ENCODE measurements at places on chromosomes 3 and 15. TPM values are rescaled to one million over a fixed set of nuclear protein-coding genes. Genes with fewer than 3 reads are reported as not detected.

The CAV3 gene
- not detected for polyA plus RNA-seq

The SLC27A2 gene
- polyA plus RNA-seq: 0.98 TPM

The DCBLD2 gene
- polyA plus RNA-seq: 4.5 TPM

GRCh38 chr3:127351321-127351720, 63.5 kb upstream of the PRR20G start:
- no peak overlapping the region for H3K4me3 ChIP-seq
- no peak overlapping the region for H3K27ac ChIP-seq
- no peaks in the 10 kb centered on the region for H3K27me3 ChIP-seq
- no peak for DNase-seq
- no peaks in the 10 kb centered on the region for H3K36me3 ChIP-seq

DNA sequence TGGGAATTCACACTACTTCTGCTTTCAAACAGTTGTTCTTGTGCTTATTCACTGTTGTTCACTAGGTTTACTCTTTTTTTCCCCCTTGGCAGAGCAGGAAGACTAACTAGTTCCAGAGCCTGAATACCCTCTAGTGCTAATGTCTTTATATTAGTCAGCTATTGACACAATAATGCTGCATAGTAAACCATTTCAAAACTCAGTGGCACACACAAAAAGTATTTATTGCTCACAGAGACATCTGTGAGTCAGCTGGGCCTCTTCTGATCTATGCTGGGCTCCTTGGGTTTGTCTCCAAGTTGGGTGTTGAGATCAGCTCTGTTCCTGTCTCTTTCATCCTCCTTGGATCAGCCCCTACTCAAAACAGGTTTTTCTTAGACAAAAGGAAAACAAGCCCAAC, 51.1 kb downstream of the RSRC1 start:
- H3K27ac ChIP-seq: no peak overlapping the region
- no peak overlapping the region for H3K4me3 ChIP-seq
- no peaks in the 10 kb centered on the region for H3K36me3 ChIP-seq
- DNase-seq: no peak
- H3K4me1 ChIP-seq: no peaks in the 10 kb centered on the region

- no peak for DNase-seq
- no peak overlapping the region for H3K4me3 ChIP-seq
- no peak overlapping the region for H3K27ac ChIP-seq
- no peaks in the 10 kb centered on the region for H3K36me3 ChIP-seq
Measured at GRCh38 chr15:60715859-60716258, 236.9 kb upstream of the ICE2 start.

DNA sequence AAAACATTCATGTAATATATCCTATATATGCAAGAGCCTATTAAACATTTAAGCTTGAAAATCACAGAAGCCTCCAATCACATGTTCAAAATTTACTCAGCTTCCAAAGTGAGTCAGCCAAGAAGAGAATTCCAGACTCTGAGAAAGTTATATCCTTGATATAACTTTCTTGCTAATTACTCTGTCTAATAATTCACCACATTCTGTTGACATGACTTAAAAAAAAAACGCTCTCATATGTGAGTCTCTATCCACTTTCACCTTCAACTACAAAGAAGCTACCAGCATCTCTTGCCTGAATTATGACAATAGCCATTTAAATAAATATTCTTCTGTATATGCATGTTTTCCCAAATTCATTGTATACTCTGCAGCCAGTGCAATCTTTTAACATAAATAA, 1116.3 kb upstream of the CADM2 start:
- no peaks in the 10 kb centered on the region for H3K4me1 ChIP-seq
- H3K4me3 ChIP-seq: no peak overlapping the region
- no peak for DNase-seq
- H3K27me3 ChIP-seq: no peaks in the 10 kb centered on the region
- no peaks in the 10 kb centered on the region for H3K36me3 ChIP-seq
- H3K27ac ChIP-seq: no peak overlapping the region

DNA sequence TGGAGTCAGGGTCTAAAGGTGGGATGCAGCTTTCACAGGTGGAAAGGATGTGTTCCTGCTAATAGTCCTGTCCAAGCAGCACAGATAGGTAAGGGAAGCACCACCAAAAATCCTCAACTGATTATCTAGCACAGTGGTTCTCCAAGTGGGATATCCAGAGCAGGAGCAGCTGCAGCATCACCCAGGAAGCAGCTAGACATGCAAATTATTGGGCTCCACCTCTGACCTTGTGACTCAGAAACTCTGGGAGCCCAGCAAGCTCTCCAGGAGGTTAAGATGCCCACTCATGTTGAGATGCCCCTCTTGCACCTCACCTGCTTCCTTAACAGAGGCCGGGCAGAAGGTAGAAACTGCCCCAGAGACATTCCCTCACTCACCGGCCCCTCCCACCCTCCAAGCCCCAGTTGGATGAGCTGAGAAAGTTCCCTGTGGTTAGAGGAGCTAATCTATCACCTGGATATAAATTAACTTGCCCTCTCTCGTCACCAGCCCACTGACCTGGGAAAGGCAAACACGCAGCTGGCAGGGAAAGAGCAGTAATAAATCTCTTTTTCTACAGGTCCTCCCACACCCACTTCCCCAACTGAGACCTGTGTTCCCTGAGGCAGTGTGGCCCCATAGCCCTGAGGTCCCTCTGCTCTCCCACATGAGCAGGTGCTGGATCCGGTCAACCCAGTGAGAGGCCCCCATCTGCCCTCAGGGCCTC, 39.3 kb downstream of the ADCY5 start:
- H3K27me3 ChIP-seq: no peaks in the 10 kb centered on the region
- DNase-seq: no peak
- H3K27ac ChIP-seq: no peak overlapping the region
- no peaks in the 10 kb centered on the region for H3K4me1 ChIP-seq
- no peaks in the 10 kb centered on the region for H3K36me3 ChIP-seq

DNA sequence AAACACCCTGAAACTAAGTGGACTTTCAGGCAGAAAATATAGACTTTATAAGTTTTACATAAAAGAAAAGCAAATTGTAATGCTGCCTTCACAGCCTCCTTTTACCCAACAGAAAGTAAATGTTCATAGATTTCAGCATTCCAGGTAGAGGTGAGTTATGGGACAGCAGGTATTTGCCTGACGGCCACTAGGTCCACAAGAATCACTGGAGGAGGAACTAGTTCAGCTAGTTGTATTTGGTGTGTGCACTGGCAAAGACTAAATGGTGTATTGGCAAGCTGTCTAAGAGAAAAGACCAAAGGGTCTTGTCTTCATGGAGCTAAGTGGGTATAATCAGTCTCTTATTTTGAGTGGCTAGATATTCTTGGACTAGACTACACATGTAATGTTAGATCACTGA, 34.2 kb downstream of the ZNF654 start:
- no peaks in the 10 kb centered on the region for H3K4me1 ChIP-seq
- no peaks in the 10 kb centered on the region for H3K27me3 ChIP-seq
- no peak overlapping the region for H3K4me3 ChIP-seq
- no peak overlapping the region for H3K27ac ChIP-seq
- DNase-seq: no peak
- H3K36me3 ChIP-seq: no peaks in the 10 kb centered on the region

DNA sequence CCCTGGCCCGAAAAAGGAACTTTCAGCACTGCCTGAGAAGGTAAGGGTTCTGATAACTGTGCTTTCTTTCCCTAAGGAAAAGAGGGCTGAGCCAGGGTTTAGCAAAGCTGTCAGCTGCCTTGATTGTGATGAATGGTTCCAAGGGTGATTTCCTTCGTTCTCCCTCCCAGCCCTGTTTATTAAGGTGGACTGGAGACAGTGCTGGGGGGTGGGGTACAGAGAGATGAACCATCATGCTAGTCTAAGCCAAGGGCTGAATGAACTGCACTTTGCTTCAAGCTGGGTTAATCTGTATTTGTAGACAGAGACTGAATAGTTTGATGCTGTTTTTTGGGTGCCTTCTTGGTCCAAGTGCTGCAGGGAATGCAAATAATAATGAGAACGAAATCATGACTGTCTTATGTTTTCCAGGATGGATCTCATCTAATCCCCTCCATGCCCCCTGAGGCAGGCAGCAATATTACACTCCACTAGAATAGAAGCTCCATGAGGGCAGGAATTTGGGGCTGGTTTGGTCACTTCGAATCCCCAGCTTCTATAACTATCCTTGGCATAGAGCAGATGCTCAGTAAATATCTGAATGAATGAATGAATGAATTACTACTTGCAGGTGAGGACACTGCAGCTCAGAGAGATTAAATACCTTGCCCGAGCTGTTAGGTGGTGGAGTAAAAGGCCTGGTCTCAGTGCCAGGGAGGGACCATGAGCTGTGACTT, 10.9 kb downstream of the PXYLP1 start:
- H3K27me3 ChIP-seq: no peaks in the 10 kb centered on the region
- DNase-seq: no peak
- no peaks in the 10 kb centered on the region for H3K36me3 ChIP-seq

DNA sequence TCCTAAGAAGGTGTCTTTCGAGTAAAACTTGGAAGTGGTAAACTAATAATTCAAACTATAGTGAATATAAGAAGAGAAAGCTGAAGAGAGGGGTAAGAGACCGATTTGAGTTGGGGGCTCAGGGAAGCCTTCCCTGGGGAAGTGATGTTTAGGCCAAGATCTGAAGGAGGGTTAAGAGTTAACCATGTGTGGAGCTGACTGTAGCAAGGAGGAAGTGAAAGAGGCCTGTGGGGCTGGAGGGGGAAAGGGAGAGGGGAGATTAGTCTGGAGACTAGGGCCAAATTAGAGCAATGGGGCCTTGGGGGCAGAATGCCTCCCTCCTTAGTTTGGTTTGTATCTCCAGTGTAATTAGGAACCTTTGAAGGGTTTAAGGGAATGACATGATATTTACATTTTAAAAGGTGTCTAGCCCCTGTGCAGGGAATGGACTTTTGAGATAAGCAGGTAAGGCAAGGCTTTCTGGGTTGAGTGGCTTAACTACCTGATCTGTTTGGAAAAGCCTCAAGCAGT, 2.2 kb downstream of the ZNF592 start:
- peak overlapping the region; percentile 84 for H3K4me3 ChIP-seq
- H3K36me3 ChIP-seq: peaks cover 4% of the 10 kb centered on the region
- peaks cover 15% of the 10 kb centered on the region for H3K4me1 ChIP-seq
- DNase-seq: no peak

DNA sequence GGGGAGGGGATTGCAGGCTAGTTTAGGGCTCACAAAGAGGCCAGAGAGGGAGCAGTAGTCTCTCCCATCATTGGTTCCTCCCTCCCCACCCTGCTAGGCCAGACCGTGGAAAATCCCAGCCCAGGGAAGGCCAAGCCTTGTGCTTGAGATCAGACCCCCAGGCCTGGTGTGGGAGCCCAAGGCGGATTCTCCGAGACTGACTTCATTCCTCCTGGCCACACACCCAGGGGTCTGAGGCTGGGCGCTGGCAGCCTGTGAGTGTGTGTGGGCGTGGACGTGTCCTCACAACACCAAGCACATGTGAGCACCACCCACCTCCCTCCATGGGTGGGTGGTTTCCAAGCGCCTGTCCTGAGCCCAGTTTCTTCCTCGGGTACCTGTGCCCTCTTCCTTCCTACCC, 4.1 kb downstream of the LOXL1 start:
- no peaks in the 10 kb centered on the region for H3K36me3 ChIP-seq
- no peaks in the 10 kb centered on the region for H3K4me1 ChIP-seq
- no peak overlapping the region for H3K4me3 ChIP-seq
- H3K27ac ChIP-seq: no peak overlapping the region
- peaks cover 11% of the 10 kb centered on the region for H3K27me3 ChIP-seq

GRCh38 chr3:20700714-20701113, 514.7 kb upstream of the SGO1 start:
- H3K4me1 ChIP-seq: no peaks in the 10 kb centered on the region
- H3K36me3 ChIP-seq: no peaks in the 10 kb centered on the region
- no peak for DNase-seq
- H3K4me3 ChIP-seq: no peak overlapping the region
- no peak overlapping the region for H3K27ac ChIP-seq
- H3K27me3 ChIP-seq: no peaks in the 10 kb centered on the region

Data from GM12878 (cell line).